T-cell (primary cell): ENCODE measurements at places on chromosomes 2 and 18.

DNA sequence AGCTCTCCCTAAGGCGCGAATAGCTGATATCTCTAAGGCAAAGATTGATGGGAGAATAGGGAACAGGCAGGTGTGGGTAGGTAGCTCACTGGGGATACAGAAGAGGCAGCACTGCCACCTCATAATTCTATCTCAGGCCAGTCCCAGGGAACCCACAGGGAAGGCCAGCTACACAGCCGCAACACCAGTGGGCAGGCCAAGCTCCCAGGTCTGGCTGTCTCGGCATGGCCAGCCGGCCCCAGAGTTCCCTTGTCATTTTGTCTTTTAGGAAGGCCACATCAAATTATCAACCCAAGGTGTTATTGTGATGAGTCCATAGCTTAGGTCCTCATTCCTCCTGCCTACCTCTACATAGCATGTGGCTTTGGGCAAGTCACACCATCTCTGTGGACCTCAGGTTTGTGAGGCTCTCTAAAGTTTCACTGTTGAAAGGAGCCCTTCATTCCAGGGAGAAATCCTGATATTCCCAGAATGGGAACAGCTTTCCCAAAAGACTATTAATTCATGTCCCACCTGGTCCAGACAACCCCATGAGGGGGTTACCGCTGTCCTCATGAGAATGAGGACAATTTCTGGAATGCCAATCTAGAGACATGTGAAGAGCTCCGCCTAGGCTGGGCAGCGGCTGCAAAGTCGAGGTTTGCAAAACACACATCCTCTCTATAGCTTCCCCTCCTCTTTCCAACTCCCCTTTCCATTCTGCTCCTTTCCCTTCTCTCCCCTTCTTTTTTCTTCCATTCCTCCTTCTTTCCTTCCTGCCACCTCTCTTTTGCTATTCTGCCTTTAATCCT lies 287.1 kb upstream of the ID2 start:
- no peak for DNase-seq

DNA sequence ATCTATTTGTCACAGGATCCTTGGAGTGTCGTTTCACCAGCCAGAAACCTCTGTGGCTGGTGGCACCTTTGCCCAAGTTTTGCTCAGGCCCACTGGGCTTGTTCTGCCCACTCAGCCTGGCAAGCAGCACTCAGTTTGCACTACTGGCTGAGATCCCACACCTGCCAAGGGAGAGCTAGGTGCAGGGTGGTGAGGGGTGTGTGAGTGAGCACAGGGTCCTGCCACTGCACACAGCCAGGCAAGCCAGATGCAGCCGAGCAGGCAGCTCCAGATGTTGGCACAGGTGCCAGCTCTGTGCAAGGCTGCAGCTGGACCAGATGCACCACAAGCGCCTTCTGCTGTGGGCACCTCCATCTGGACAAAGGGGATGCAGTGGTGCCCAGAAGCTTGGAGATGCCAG lies 281.7 kb upstream of the UBE2E3 start:
- DNase-seq: no peak

DNA sequence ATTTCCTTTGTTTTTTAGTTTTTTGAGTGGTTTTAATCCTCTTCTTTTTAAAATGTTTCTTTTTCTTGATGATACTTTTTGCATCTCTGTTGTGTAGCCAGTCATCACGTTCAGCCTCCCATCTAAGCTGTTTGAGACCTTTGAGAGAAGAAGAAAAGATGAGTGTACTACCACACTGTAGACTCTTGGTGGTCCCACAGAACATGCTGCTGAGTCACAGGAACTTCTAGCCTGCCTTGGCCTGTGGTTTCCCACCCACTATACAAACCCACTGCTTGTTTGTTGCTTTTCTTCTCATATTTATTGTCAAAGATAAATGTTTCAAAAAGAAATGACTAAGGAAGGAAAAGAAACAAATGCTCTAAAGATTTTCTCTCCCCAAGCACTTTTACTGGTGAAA lies 5.5 kb downstream of the CEBPZOS start:
- peak; percentile 7 for DNase-seq

GRCh38 chr2:10541081-10541480 lies 93.0 kb upstream of the ODC1 start:
- no peak for DNase-seq

DNA sequence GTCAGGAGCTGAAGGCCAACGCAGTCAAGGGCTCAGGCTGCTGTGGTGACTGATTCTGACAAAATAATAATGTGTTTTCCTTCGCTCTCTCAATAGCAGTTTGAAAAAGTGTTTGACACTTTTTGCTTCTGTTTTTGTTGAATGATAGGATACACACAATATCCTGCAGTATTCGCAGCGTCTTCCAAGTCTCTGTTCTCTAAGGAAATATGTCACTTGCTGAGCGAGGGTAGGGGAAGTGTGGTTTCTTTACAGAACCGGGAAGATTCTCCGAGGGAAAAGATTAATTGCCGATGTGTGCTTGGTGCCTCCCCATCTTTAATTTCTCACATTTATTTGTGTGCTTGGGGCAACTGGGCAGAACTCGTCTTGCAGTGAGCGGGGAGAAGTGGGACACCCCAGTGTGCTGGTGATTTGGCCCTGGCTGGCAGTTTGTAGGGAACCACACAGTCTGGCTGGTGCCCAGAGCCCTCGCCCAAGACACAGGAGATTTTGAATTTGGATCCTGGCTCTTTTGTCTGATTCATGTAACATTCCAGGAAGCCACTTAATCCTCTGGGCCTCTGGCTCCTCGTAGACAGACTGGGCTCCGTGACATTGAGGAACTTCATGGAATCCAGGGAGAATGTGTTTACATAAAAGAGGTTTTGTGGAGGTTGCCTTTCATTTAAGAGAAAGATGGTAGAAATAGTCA lies 169.4 kb downstream of the LDLRAD4 start:
- no peak for DNase-seq

- DNase-seq: no peak
Measured at GRCh38 chr2:71346065-71346464, 14.5 kb downstream of the ZNF638 start.
